GM10248 (cell line): ENCODE measurements at places on chromosomes 2 and 18.
A peak's percentile ranks its signal among the peaks of the same experiment; 100 is the strongest.

GRCh38 chr18:48802543-48803290 is 148.0 kb downstream of the SMAD7 start:
- DNase-seq: no peak

- DNase-seq: no peak
These were observed 101.0 kb downstream of the FAM210A start for GRCh38 chr18:13625355-13625754.

- no peak for DNase-seq
These were observed 95.7 kb downstream of the VAPA start for GRCh38 chr18:10009321-10010144.

DNA sequence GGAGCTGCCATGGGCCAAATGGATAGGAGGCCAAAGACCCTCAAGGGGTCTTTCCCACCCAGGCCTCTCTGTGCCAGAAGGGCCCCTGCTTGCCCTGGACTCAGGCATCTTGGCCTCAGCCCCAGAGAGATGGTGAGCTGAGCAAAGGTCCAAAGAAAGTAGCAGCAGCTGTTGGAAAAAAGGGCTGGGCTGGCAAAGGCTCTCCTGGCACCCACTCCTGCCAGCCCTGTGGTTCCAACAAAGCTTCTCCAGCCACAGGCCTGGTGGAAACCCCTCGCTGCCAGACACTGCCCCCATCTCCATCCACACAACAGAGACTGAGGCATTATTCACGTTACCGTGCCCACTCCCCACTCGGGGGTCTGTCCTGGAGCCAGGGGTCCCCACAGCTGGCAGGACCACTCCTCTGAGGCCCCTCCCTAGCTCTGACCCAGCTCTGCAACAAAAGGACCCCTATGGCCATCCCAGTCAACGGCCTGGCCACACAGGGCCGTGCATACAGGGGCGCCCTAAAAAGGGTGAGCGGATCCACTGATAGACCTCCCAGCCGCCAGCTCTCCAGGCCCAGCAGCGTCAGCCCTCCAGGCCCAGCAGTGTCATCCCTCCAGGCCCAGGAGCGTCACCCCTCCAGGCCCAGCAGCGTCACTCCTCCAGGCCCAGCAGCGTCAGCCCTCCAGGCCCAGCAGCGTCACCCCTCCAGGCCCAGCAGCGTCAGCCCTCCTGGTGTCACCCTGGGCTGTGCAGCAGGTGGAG is 10.1 kb downstream of the BIN1 start:
- DNase-seq: no peak

DNA sequence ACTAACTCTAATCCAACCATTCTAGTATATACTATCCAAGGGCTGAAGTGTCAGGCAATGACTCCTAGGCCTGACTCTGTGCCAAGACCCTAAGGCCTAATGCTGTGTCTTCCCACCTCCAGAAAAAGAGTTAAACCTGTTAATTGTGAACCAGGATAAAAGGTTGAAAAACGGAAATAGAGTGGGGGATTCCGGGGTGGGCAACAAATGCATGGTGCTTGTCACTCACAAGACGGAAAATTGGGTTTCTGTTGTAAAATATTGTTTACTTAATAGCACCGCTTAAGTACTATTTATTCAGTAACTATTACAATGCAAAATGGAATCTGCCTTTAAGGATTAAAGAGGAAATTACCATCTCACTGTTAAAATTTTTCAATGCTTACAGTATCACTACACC is 3.2 kb downstream of the STK17B start:
- no peak for DNase-seq

- DNase-seq: no peak
These were observed 24.3 kb downstream of the SMYD1 start for GRCh38 chr2:88091943-88092342.

DNA sequence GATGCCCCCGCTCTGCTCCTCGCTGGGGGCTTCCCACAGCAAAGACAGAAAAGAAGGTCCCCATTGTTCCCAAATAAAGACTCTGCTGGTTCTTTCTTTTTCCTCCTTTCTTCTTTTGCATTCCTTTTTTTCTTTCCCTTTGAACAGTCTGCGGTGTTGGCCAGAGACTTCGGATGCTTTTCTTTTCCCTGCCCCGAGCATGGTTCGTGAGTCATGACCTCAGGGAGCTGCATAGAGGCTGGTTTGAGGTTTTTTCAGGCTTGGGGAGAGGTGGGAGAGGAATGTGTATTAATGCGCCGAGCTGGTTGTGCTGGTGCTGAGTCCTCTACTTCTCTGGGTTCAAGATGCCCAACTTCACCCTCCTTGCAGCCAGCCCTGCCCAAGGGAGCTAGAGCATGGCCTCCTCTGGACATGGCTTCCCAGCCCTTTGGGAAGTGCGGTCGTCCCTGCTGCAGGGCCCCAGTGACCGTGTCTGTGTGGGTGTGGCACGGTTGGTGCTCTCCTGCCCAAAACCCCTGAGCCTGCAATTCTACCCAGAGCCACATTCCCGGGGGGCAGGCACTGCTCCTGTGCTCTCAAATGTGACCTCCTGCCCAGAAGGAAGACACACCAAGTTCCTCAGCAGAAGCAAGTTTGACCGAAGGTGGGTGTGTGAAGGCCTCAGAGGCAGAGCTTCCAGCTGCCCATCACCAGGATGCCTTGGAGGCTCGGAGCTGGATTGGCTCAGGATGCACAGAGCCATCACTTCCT is 9.0 kb upstream of the ARHGEF4 start:
- no peak for DNase-seq

GRCh38 chr2:11940121-11940743 is 193.8 kb downstream of the LPIN1 start:
- no peak for DNase-seq

GRCh38 chr18:44681076-44681970 is 635 bp downstream of the SETBP1 start:
- peak; percentile 34 for DNase-seq

DNA sequence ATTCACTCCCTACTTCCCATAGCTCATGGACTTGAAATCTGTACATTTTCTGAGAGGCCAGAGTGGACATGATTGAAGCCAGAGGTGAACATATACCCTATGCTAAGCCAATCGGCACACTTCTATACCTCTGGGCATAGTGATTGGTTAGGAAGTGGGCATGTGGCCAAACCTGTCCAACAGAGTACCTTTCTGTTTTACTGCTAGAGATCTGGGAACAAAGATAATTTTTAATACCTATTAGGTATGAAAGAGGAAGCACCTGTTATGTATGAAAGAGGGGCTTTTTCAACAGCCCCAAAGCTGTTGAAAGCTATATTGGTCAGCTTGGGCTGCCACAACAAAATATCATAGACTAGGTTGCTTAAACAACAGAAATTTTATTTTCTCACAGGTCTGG is 27.7 kb downstream of the METTL8 start:
- DNase-seq: no peak

- DNase-seq: no peak
These were observed 88.0 kb downstream of the C1D start for GRCh38 chr2:67974559-67975430.

DNA sequence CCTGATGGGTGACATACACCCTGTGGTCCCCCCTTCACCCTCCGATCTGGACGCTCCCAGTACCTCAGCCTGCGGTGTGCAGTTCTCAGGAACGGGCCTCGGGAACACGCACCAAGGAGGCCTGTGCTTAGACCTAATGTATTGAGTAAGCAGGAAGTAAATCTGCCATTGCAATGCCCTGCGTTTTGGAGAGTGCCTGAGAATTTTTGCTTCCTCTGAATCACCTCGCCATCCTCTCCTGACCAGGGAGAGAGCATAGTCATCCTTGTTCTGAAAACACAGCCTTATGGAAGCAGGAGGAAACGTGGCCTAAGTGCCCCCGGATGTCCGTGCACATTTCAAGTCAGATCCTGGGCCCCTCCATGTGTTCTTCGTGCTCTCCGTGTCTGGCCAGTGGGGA is 272.2 kb downstream of the NDUFA10 start:
- no peak for DNase-seq

- no peak for DNase-seq
These were observed 180.3 kb upstream of the PKDCC start for GRCh38 chr2:41867553-41867952.

DNA sequence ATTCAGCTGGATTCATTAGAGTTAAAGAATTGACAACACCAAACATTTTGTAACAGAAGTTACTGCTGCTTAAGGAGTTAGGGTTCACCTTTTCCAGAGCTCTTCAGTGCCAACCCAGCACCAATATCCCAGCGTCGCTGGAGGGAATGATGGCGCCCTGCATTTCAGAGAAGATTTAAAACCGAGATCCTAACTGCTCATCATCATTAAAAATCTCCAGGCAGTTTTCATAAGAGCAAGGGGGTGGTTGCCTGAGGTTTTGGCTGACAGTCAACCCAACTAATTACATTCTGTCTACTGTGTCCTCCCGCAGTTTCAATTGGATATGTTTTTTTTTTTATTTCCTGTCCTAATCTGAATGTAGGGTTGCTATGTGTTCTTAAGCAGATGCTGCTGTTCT is 509.6 kb upstream of the TCF4 start:
- no peak for DNase-seq

DNA sequence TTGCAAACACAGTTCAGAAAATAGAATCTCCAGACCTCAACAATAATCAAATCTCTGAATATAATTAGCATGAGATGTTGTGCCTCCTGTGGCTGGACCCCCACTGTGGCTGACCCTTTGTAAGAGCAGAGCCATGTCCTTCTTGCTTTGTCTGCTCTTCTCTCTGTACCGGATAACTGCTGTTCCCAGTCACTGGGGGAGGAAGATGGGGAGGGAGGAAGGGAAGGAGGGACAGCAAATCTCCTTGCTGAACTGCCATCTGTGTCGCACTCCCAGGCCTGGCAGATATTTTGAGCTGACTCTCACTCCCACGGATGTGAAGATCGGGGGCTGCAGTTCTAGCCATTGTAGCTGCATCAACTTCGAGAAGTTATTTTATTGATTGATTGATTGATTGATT is 319.0 kb upstream of the CXCR4 start:
- no peak for DNase-seq

GRCh38 chr18:41501848-41502247 is 453.2 kb upstream of the PIK3C3 start:
- no peak for DNase-seq

- DNase-seq: peak; percentile 70
These were observed 62.9 kb upstream of the CTIF start for GRCh38 chr18:48475635-48476549.

DNA sequence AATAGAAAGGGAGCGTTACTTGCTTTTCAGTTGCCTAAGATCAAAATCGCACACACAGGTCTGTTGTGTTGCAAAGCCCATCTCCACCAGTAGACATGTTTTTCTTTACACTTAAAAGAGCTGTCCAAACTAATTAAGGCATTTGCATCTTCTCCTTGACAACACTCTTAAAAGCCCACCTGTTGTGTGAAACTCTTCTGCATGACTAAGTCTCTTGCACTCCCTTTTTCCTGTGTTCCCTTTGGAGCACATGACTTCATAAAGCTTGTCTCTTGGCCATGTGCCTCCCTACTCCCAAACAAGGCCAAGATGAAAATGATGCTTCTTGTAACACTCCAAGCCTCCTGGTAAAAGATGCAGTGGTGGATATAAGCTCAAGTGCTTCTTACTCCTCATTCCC is 26.1 kb downstream of the PID1 start:
- DNase-seq: no peak

- no peak for DNase-seq
These were observed 41.1 kb downstream of the MYO7B start for GRCh38 chr2:127576433-127577207.

GRCh38 chr2:102591491-102592045 is 27.8 kb upstream of the SLC9A2 start:
- no peak for DNase-seq

DNA sequence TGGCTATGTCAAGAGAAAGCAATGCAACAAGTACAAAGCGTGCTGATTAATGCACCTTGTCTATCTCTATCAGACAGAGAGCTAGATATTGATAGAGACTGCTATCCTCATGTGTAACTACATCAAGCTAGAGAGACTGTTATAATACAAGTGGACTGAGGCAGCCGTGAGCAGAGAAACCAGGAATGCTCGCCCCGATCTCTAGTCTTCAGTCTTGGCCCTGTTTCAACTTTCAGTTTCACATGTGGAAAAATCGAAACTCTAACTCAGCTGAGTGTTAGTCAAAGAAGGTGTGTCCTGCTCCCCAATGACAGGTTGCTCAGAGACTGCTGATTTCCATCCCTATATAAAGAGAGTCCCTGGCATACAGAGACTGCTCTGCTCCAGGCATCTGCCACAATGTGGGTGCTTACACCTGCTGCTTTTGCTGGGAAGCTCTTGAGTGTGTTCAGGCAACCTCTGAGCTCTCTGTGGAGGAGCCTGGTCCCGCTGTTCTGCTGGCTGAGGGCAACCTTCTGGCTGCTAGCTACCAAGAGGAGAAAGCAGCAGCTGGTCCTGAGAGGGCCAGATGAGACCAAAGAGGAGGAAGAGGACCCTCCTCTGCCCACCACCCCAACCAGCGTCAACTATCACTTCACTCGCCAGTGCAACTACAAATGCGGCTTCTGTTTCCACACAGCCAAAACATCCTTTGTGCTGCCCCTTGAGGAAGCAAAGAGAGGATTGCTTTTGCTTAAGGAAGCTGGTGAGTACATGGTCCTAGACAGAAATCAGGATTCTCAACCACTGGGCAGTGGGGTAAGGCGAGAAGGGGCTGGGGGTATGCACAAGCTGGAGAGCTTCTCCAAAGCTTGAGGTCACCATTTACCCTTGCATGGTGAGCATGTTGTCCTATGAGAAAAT is at the start of gene RSAD2:
TSS of gene RSAD2 (plus strand) at position 376 of the 903 bp plus-strand sequence. CDS start at position 400, 24 bp downstream.
- DNase-seq: peak; percentile 19

- no peak for DNase-seq
These were observed 67.9 kb upstream of the RAPGEF4 start for GRCh38 chr2:172667581-172668325.

DNA sequence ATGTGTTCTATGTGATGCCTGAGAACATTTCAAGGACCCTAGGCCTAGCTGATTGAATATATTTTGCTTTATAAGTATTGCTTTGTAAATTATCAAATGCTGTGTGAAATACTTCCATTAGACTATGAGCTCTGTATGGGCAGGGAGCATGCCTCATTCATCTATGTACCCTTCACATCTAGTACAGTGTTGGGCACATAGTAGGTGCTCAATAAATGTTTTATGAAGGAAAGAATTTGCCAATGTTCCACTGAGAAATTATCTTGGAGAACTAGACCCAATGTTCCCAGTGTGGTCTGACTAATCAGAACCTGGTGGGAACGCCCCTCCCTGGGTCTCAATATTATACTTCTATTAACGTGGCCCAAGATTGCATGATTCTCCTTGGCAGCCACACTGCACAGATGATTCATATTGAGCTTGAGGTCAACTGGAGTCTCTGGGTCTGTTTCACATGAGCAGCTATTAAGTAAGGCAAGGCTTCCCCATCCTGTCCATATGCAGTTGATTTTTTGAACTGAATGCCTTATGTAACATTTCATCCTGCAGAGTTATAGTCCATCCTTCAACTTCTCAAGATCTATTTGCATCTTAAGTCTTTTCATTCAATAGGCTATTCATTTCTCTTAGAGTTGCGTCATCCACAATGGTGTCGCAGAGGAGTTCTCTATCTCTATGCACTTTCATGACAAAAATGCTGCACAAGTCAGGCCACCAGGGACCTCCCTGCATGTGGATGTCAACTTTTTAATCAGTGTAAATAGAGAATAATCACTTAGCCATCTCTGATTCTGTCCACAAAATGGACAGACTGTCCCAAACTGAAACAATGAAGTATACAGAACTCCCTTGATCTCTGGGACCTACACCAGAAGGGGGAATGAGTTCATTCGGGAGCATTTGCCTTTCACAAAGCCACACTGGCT is 257.6 kb downstream of the CYP26B1 start:
- DNase-seq: no peak
